Stimulated activated CD4-positive, alpha-beta T cell treated with anti-CD3 and anti-CD28 coated beads, Interleukin-12 subunit alpha, Interleukin-12 subunit beta, amount 100 ng/mL, for 4 hours (primary cell): ENCODE measurements at places on chromosomes 2 and 18.

DNA sequence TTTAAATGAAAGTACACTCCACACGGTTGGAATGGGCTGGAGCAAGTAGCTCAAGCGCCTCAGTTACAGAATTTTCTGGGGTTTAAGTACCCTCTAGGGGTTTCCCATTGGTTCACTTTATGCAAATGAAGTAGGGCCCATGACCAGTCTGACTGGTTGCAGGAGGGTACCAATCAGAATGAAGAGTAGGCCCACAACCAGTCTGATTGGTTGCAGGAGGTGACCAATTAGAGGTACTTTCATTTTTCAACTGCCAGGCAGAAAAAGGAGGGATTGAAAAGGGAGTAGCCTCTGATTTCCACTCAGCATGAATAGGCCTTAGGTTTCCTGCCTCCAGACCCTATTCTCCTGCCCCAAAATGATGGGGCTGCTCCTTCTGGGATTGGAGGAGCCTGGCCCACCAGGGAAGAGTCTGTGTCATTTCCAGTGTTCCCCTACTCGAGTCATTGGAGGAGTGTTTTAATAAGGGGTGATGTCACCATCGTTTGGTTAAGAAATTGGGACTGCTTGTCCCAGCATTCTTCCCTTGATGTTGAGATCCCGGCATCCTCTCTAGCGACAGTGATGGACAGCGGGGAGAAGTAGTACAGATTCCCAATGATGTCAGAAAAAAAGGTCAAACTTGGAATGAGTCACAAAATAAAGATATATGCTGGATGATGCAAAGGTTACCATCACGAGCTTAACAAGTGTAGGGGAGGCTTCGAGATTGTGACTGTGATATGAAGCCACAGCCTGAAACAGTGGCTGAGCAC lies 210.4 kb downstream of the SH3BP4 start:
- DNase-seq: no peak

DNA sequence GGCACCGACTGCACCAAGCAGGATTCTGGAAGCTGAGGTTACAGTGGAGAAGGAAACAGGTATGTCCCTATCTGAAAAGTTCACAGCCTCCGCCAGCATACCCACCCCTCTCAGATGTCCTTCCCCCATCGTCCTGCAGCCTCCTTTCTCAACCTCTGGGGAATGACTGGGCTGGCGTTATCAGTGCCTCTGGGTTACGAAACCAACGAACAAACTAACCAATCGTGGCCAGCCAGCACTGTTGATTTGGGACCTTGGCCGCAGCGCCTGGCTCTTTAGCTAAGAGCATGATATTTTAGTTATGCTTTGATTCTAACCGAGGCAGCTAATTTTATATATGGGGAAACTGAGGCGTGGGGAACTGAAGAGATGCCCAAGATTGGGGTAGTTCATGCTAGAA lies 233.0 kb downstream of the TFCP2L1 start:
- no peak for DNase-seq

- DNase-seq: no peak
Observed at GRCh38 chr2:43708178-43708577, 31.9 kb upstream of the C1GALT1C1L start.

DNA sequence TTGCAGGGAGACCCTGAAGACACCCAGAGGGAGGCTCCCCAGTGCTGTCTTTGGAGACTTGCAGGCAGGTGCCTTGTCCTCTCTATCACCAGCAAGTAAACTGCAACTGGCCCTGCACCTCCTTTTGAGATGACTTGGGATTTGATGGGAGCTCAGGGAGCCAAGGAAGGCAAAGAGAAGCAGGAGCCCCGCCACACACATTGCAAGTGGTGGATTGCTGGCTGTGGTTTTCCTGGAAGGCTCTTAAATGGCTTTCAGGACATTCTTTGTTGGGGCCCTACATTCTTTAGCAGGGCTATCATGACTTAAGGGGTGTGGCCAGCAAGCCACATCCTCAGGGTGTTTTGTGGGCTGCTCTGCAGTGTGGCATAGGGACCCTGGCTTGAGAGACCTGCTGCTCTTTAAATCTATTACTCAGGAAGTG lies 39.9 kb upstream of the CDC42EP3 start:
- DNase-seq: no peak

DNA sequence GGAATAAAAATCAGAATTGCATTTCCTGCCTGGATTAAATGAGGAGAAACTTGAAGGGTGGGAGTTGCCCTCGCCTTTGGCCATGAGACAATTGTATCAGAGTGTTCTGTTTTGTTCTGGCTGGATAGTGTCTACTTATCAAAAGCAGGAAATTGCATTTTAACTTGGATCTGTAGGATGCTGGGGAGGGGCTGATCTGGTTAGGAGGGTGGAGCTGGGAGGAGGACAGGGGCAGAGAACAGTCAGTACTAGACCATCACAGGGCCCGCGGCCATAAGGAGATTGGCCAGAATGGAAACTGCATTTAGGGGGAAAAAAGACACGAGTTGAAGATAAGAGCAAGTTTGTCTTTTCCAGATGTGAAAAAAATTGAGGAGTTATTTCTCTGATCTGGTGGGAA lies 199.1 kb upstream of the POU3F3 start:
- no peak for DNase-seq

DNA sequence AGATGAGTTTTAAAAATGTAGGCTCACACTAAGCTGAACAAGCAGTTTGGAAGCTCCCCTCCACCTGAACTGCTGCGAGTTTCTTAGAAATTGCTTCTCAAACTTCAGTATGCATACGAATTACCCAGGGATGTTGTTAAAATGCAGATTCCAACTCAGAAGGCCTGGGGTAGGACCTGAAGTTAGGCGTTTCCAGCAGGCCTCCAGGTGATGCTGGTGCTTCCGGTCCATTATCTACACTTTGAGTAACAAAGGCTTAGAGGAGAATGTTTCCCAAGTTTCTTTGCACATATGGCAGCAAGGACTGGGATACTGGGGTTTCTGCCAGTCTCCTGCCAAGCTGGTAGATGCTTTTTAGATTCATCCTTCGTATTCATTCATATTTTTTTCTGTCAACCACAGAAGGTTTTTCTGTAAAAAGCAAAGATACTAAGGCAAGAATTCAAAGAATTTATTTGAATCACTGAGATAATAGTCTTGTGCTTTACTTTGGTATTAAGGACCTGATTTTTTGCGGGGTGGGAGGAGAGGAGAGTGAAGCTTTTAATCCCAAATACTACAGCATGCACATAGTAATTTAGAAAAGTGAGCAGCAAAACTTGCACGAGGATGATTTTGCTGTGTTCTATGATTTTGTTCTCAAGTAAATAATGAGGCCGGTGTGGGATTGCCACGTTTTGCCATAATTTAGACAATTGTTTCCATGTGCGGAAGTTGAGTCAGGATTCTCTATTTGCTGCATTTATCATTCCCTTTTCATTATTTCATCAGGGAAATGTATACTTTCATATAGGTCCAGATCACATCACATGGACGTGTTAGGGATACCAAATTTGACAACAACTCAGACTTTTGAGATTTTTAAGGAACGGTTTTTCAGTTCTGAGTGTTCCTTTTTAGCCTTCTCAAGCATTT lies 137.6 kb upstream of the SPATS2L start:
- DNase-seq: no peak

DNA sequence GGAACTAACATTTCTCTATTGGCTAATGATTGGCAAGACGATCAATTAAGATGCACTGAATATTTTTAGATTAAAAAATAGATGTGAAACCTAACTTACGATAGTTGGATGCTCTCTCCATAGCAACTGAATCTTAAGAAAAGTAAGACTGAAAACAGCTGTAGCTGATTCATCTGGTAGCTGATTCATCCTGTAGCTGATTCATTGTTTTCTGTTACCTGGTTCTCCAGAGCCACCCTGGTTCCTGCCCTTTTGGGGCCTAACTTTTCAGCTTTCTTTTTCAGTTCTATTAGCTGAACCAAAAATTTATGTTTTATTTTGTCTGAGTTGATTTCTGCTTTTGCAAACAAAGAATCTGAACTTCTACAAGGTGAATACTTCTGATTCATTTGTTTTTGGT lies 22.7 kb upstream of the SPR start:
- no peak for DNase-seq

- DNase-seq: no peak
Observed at GRCh38 chr2:237185553-237185925, 99.8 kb downstream of the COPS8 start.

GRCh38 chr2:42102591-42103450 lies 55.0 kb downstream of the PKDCC start:
- no peak for DNase-seq

- no peak for DNase-seq
Observed at GRCh38 chr2:160679686-160680085, 186.1 kb upstream of the RBMS1 start.

DNA sequence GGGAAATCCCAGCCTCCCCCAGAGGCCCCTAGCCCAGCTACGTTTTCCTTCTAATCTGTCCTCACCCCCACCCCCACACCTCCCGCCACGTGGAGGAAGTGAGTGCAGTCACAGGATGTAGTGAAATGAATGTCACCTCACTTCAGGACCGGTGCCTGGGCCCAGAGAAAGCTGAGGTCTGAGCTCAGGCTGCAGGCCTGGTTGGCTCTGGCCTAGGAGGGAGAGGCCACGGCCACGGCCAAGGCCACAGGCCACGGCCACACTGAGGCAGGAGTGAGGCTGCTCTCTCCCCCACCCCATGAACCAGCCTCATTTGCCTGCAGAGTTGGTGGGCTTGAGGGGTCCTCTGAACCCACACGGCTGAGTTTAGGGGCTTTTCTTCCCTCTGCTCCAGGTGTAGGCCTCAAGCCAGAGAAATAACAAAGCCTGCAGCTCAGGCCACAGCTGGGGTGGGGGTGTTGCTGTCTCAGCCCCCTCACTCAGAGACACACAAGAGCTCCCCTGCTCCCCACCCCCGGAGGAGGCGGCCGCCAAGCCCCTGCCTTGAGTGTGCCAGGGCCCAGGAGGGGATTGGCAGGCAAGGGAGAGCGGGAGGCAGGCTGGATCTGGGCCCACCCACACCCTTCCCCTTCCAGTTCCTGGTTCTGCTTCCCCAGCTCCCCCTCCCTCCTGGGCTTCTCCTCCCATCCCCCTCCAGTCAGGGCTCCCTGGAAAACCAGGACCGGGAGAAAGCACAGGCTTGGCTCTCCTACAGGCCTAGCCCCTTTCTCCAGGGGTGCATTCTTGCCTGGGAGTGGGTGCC lies 27.0 kb downstream of the DNMT3A start:
- peak; percentile 88 for DNase-seq

GRCh38 chr2:26717362-26717761 lies 24.8 kb downstream of the KCNK3 start:
- DNase-seq: no peak

DNA sequence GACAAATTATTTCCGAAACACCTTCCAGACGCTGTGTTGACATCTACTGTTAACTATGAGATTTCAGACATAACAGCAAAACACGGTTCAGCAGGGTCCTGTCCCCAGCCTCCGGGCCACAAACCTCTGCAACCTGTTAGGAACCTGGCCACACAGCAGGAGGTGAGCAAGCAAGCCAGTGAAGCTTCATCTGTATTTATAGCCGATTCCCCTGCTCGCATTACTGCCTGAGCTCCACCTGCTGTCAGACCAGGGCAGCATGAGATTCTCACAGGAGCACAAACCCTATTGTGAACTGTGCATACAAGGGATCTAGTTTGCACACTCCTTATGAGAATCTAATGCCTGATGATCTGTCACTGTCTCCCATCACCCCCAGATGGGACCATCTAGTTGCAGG lies 31.1 kb downstream of the NDUFA10 start:
- no peak for DNase-seq

DNA sequence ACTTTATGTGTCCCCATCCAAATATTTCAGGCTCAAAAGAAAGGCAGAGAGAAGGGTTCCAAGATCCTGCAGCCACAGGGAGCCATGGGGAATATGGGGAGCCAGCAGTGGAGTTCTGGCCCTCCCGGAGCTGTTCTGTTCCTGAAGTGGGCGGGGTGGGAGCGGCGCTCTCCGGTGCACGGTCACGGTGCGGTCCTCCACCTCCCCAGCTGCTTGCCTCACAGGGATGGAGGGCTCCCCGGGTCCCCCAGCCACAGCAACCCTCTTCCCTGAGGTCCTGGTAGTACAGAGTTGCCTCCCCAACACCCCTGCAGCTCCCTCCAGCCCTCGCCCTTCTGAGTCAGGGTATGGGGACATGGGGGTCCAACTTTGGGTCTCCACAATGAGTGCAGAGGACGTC lies 26.2 kb upstream of the SNED1 start:
- no peak for DNase-seq

GRCh38 chr2:190979906-190980629 lies 33.9 kb downstream of the STAT1 start:
- no peak for DNase-seq

DNA sequence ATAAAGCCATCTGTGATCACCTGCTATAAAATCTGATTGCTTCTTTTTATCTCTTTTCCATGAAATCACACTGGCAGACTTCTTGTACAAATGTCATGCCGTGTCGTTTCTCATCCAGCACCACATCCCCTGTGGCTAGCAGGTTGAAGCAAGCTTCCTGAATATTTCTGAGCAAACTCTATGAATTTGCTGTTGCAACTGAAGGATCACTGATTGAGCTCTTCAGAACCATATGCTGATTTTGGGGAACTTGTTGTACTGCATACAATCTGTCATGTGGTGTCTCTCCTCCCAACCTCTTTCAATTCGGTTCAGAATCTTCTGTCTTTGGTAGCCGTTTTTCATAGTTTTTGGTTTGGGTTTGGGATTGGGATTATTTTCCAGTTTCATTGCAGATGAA lies 57.7 kb upstream of the RBMS1 start:
- no peak for DNase-seq

- DNase-seq: no peak
Observed at GRCh38 chr2:143954186-143954585, 565.7 kb downstream of the ZEB2 start.

DNA sequence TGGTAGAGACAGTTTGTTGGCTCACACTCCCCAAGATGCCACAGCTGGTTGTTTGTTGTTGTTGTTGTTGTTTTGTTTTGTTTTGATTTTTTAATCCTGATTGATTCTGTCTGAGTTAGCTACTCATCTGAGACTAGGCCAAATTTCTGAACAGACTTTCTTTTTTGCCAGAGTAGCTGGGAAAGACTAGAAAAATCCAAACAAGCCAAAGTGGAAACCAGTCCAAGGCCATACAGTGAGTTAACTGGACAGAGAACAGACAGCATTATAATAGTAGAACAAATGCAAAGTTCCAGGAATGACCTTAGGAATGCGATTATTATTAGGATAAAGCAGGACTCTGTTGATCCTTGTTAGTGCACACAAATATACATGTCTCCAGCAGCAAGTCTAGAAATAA lies 43.8 kb upstream of the CYP26B1 start:
- no peak for DNase-seq

DNA sequence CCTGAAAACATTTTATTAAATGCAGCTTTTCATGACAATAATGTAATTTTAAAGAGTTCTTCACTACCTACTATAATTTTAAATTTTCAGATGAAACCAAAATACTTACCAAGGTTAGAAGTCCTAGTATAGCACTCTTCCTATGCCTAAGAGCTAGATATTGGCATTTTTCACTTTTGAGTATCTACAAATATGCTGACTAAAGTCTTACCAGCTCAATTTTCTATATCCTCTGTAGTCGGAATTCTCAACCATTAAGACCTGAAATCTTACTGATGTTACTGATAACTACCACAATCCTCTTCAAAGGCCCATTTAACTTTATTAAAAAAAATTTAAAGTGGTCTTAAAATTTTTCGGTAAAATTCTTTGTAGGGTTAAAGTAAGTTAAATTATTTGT lies 32.0 kb downstream of the PREPL start:
- no peak for DNase-seq
